Mesenteric fat pad (tissue), 1 donor: ENCODE measurements at places on chromosomes 7 and 10.

DNA sequence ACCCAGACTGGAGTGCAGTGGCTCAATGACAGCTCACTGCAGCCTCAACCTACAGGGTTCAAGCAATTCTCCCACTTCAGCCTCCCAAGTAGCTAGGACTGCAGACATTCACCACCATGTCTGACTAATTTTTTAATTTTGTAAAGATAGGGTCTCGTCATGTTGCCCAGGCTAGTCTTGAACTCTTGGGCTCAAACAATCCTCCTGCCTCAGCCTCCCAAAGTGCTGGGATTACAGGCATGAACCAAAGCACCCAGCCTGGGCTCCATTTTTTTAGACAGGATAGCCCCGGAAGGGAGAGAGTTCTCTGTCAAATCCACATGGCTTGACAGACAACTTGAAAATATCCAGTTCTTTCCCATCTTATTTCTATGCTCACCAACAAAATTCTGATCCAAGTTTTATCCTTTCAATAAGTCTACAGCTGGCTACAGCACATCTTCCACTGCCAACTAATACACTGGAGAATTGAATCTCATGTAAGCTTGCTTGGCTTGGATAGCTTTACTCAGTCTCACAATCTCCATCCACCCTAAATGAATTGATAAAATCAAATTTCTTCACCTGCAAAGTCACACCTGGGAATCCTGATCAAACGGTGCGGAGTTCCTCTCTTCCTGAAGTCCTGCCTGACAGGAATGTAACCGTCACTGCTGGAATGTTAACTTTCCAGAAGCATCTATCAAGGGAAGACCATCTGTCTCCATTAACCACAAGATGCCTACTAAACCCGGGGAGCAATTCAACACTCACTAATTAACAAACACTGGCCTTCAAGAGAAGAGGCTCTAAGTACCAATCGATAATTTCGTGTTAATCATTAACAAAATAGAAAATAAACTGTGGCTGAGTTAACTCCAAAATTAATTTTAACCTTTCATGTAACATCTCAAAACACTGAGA, 239.7 kb upstream of the MKLN1 start:
- no peak for DNase-seq

- DNase-seq, result peak; percentile 60
Measured at GRCh38 chr10:80171248-80171660, 34.1 kb downstream of the ANXA11 start.

DNA sequence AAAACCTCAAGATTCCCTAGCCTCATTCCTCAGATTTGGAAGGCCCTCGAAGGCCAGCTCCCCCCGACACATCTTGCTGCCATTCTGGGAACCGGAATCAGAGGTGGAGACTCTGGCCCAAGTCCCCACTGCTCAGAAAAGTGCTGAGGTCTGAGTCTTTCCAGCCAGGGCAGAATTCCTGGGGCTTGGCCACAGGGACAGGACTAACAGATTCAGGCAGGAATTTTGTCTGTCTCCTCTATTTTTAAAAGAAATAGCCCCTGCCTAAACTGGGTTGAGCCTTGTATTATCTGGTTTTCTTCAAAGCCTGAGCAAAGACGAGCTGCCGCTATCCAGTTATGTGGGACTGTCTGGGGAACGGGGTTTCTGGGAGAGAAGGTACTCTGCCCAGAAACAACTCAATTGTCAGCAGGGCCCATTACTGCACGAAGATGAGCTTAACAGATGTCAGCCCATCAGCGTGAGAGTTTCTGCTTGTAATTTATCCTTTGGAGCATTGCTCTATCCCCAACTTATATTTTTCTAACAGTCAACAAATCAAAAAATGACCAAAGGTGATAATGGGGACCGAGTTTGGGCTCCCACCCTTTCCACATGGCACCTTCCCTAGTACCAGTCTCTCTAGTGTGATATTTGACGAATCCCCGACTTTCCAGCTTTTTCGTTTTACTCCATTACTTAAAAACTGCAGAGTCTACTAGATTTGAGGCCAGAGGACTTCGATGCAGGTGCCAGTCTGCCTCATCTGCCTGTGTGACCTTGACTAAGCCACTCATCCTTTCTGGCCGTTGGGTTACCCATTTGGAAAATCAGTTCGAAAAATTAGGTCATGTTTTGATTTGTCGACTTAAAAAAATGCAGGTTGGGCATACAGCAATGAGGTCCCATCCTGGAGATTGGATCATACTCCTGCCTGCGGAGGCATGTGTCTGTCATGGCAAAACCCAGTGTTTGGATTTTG, 110.9 kb downstream of the WDR11 start:
- DNase-seq, result no peak

- DNase-seq, result no peak
Measured at GRCh38 chr10:48758411-48758810, 73.7 kb downstream of the WDFY4 start.

DNA sequence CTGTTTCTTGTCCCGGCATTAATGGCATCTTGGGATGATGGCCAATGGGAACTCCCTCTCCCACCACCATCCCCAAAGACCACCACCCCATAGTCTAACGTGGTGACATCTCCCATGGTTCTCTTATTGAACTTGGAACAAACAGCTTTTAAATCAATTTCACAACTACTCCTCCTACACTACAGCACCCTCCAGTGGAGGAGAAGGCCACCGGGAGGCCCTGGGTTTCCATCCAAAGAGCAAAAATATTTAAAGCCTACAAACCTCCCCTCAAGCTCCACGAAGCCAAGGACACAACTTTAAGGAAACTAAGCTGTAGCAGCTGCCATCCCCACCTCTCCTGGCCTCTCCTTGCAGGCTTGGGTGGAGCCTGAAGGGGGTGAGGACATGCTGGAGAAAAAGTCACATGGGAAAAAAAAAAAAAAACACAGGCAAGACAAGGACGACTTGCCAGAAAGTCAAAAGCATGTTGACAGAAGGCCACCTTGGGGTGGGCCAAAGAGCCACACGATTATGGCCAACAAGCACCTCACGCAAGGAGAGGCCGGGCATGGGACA, 94.0 kb upstream of the LANCL2 start:
- DNase-seq, result peak; percentile 26

DNA sequence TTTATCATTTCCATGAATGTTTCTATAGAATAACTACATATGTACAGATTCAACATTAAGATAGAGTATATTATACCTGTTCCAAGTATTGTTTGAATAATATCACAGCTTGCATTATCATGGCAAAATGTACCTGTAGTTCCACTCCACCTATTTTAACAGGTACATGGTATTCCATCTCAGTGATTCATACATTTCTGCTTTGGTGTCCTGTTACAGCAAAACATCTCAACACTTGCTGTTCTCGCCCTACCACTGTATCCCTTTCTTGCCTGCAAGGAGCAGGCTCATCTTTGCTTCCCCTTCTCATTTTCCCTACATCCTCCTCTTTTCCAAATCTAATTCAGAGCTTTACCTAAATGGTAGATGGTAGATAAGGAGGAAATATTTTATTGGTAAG, 27.1 kb upstream of the SGCE start:
- DNase-seq, result no peak
